Dermis blood vessel endothelial cell (primary cell): ENCODE measurements at places on chromosomes 5 and 9.

GRCh38 chr9:113609562-113610318 lies 146.2 kb downstream of the RGS3 start:
- DNase-seq: peak; percentile 99

- no peak for DNase-seq
These were observed 95.9 kb downstream of the ZDHHC21 start for GRCh38 chr9:14597171-14597799.

DNA sequence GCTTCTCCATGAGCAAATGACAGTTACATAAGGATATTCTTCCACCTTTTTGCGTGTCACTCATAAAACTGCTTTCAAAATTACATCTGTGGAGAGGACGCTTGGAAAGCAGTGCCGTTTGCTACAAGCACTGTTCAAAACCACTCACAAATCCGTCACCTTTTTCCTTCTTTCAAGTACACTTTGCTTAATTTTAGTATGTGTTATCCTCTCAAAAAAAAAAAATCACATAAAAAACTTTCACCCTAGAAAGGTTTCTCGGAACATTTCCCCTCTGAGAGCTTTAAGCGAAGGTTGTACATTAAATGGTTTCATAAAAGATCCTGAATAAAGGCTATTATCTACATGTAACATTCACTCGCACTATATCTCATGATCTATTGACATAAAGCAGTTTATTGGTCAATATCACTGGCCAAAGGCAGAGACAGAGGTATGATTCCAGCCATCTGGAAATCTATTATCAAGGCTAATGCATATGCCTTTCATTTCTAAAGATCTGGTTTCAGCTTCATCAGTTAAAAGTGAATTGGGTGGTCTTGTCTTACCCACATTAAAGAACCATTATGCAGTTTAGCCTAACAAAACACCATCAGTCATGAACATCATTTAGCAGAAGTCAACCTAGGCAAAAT lies 163.6 kb downstream of the ENC1 start:
- no peak for DNase-seq

GRCh38 chr5:82375488-82376244 lies 97.5 kb upstream of the RPS23 start:
- no peak for DNase-seq

DNA sequence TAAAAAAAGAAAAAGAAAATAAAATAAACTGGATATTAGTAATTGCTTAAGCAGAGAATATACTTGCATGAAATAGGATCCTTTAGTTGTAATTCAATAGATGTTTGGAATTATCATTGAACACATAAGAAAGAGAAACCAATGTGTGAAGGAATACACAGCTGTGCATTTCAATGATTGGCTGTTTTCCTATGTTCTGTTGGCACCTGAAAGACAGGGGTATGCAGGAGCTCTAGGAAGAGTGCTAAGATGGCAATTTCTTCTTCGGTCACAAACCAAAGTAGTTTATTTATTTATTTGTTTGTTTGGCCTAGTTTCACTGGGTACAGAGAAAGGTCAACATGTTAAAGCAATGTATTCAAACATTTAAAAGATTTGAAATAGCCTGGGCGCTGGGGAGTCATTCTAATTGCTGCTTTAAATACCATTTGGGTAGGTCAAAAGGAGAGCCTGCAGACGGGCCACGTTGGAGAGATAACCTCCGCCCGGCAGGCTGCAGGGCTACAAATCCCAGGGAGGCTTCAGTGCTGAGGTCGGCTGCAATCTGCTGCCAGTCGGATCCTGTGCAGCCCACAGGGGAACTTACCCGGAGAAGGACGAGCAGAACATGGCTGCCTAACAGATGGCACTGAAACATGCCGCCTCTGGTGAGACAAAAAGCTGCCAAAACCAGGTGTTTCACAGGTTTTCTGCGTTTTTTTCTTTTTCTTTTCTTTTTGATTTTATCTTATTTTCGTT lies 154.2 kb upstream of the TYRP1 start:
- DNase-seq: no peak

GRCh38 chr5:103272377-103272776 lies 13.8 kb downstream of the MACIR start:
- no peak for DNase-seq

- no peak for DNase-seq
These were observed 335.4 kb downstream of the MSX2 start for GRCh38 chr5:175059687-175060211.

DNA sequence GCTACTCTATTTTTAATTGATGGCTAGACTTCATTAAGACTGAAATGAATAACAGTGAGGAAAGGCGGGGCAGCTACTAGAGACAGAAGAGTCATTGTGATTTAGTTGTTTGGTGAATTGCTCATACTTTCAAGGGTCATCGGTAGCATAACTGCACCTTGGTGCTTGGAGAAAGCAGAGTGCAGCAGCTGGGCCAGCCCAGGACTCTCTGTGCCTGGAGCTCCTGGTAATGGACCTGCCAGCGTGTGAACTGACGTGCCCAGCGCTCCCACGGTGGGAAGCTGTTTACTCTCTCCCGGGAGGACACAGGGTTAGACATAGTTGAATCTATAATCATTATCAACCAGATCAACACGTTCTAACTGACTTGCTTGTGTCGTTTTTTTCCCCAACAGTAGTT lies 42.9 kb downstream of the LURAP1L start:
- peak; percentile 46 for DNase-seq

DNA sequence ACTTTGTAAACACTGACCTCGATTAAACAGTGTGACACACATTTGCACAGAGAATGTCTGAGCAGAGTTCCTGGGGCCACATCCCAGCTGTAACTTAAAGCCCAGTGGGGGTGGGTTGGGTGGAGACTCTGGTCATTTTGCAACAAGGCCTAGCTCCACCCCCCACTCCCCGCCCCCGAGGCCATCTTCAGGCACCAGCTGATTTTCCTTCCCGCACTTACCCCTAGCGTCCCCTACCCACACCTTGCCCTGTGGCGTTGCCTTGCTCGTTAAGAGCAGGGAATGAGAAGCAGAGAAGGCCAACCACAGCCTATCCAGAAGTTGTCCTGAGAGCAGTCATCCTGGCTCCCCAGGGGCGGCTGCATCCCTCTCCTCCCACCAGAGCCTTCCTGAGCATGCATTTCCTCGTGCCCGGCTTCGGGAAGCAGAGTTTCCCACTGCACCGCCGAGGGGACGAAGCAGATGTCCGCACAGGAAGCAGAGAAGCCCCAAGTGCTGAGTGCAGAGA lies 101.7 kb upstream of the SARDH start:
- DNase-seq: peak; percentile 49

GRCh38 chr5:173354645-173355044 lies 26.4 kb upstream of the STC2 start:
- no peak for DNase-seq

GRCh38 chr9:131658377-131659129 lies 81.3 kb downstream of the RAPGEF1 start:
- DNase-seq: peak; percentile 88

DNA sequence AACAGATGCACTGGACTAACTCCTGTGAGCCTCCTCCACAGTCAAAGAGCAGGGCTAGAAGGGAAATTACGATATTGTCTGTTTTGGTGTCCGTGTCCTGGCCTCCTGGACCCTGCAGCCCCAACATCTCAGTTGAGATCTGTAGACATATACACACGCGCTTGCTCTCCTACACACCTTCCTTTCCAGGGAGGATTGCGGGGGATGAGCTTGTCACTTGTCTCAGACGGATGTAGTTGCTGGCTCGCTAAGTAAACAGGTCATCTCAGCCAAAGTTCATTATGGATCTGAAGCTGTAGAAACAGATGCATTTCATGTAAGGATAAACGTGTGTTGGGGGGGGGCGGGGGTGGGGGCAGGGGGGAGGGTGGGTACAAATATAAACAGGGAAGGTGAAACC lies 549.3 kb downstream of the CCDC171 start:
- no peak for DNase-seq

DNA sequence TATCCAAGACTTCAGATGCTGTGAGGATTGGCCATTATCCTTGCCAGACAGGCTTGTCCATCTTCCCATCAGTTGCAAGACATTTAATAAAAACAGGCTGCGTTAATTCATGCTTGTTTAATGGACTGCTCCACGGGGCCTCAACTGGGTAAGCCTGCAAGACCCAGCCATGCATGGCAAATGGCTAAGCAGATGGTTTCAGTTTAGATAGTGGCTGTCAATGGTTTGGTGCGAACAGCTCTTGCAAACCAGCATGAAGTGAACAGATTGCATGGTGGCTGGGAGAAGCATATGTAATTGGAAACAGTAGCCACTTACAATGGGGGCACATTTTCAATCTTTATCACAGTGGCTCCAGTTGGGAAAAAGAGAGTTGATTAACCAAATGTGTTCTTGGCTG lies 628.2 kb upstream of the KLF4 start:
- DNase-seq: no peak

GRCh38 chr5:2238732-2239131 lies 356.0 kb upstream of the IRX4 start:
- DNase-seq: no peak

DNA sequence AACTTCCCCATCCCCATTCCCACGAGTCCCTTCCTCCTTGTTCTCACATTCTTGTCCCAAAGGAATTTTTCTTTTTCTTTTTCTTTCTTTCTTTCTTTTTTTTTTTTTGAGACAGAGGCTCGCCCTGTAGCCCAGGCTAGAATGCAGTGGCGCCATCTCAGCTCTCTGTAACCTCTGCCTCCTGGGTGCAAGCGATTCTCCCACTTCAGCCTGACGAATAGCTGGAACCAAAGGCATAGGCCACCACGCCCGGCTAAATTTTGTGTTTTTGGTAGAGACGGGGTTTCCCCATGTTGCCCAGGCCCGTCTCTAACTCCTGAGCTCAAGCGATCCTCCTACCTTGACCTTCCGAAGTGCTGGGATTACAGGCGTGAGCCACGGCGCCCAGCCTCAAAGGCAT lies 751 bp downstream of the DNAI1 start:
- no peak for DNase-seq

DNA sequence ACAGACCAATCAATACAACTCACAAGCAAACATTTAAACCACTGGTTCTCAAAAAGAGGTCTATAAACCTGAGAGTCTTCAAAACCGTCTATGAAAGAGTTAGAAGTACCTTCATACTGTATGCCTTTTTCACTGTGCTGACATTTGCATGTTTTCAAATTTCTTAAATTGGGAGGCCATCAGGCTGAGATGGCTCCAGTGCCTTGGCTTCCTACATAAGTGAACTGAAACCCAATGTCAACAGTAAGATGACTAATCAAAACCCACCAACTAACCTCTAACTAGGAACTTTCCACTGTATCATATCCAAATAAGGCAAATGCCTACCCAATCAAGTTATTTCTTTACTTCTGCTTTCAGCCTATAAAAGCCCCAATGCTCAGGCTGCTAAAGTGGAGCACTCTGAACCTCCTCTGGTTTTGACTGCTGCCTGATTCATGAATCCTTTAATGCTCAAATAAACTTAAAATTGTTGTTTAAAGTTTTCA lies 35.1 kb downstream of the FAM13B start:
- DNase-seq: no peak

DNA sequence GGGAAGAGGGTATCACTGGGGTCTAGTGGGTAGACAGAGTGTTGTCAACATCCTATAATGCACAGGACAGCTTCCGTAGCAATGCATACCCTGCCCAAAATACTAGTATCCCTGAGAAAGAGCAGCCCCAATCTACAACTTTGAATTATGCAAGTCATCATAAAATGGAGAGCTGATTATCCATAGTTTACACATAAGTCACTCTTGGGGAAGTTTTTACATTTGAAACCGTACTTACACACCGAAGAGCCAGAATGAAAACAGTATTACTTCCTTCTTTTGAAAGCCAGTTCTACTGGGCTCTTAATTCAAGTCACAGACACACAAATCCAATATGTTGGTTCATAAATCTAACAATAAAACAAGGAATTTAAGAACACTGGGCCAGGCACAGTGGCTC lies 21.6 kb downstream of the RNF145 start:
- no peak for DNase-seq

- DNase-seq: peak; percentile 88
These were observed at the start of gene IL6ST for GRCh38 chr5:55994495-55994997. TSS of gene IL6ST (minus strand) at chr5:55994963. CDS start at chr5:55976278, 18,685 bp downstream.

- DNase-seq: no peak
These were observed 24.3 kb downstream of the NOTCH1 start for GRCh38 chr9:136521537-136521936.

GRCh38 chr5:179154346-179154990 lies 94.3 kb downstream of the ZNF354C start:
- no peak for DNase-seq

DNA sequence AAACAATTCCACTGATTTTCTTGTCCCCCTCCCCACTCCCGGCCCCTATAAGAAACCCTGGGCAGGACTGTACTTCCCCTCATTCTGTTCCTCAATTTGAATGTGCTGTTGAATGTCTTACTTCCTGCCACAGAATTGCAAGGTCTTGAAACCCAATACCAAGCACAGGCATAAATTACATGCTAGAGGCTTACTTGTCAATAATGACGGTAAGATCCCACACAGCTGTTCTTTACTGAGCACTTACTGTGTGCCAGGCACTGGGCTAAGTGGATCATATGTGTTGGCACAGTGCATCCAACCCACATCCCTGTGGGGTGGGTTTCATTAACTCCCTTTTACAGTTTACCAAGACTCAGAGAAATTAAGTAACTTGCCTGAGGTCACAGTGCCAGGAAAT lies 63.4 kb downstream of the MVB12B start:
- DNase-seq: no peak

DNA sequence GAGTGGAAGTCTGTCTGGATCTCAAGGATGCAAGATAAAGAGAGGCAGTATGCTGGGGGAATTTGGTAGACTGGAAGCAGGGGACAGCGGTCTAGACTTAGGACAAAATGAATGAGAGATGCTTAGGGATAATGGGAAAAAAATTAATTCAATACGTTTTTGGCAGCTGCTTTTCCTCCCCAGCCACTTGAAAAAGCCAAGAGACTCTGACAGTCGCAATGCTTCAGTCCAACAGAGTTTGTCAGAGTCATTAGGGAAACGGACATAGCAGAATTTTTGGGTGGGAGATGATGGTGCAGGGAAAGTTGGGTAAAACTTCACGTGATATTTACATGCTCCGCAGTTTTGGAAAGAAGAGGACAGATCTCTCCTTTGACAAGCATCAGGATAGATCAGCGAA lies 129.7 kb downstream of the GOLPH3 start:
- no peak for DNase-seq

GRCh38 chr5:99369797-99370593 lies 441.2 kb upstream of the CHD1 start:
- no peak for DNase-seq

DNA sequence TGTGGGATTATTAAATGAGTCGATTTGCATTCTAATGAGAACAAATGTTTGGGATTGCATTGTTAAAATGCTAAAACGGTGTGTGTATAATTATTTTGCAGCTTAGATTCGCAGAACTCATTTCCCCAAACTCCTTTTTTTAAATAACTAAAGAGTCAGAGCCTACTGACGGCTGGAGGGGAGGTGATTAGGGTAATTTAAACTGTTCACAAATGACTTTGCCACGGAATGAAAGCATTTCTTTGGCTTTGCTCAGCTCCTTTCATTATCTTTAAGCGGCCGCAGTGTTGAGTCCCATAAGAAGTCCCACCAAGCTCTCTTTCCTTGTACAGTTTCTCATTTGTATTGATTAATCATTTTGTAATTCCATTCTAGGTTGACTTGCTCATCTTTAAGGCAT lies 1632.8 kb downstream of the MAT2B start:
- no peak for DNase-seq
